ENCODE measurements at places on chromosomes 4 and X. TPM values are rescaled to one million over a fixed set of nuclear protein-coding genes. Genes with fewer than 3 reads are reported as not detected.

DNA sequence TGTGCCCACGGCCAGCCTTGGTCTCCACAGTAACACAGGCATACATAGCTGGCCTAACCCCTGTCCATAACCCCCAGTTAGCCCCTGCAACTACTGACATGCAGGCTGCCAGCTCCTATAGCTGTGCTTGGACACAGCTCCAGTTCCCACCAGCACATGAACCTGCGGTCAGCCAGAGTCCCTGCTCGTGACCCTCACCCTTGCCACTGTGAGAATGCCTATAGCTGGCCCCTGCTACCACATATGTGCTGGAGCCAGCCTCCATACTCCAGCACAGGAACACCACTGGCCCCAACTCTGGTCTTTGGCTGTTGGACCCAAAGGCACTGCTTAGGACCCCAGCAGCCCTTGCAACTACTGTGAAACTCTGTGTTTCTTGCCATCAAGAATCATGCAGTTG, 930.9 kb downstream of the ADGRL3 start:
- no peak for DNase-seq

DNA sequence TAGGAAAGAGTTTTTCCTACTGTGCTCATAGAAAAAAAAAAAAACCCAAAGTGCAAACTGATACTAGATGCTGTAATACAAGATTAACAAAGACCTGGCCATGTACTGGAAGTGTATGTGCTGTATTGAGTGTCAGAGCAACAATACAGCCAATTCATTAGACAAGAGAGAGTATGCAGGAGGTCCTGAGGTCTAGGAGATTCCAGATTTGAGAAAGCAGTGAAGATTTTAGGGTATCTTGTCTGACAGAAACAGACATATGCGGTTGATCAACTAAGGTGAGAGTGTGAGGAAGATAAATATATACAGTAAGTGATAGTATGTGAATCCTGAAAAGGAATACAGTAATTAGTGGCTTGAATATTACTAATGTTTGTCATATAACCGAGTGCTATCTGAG, 3.0 kb downstream of the GPR174 start:
- DNase-seq, result no peak

DNA sequence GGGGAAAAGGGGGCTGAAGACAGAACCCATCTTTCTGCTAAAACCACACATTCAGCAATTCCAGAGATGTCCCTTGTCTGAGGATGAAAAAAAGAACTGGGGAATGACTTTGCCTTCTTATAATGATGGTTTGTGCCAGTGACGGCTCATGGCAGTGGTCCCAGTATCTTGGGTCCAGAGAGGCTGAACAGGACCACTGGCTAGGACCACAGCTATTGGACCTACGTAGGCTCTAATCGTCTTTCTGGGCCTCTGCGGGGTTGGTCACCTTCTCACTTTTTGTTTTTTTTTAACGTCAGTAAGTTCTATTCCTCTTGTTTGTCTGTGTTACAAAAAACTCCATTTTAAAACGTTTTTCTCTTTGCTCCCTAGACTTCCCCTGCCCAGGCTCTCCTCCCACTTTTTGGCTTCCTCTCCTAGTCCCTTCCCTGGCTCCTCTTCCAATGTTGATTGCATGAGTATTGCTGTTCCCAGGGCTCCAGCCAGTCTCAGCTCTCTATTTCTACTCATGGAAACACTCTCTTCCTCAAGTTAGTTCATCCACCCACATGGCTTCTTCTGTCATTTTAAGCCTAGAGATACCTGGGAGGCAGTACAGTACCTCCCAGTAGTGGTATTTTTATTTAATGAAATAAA, 52.6 kb upstream of the STX18 start:
- no peak for DNase-seq

DNA sequence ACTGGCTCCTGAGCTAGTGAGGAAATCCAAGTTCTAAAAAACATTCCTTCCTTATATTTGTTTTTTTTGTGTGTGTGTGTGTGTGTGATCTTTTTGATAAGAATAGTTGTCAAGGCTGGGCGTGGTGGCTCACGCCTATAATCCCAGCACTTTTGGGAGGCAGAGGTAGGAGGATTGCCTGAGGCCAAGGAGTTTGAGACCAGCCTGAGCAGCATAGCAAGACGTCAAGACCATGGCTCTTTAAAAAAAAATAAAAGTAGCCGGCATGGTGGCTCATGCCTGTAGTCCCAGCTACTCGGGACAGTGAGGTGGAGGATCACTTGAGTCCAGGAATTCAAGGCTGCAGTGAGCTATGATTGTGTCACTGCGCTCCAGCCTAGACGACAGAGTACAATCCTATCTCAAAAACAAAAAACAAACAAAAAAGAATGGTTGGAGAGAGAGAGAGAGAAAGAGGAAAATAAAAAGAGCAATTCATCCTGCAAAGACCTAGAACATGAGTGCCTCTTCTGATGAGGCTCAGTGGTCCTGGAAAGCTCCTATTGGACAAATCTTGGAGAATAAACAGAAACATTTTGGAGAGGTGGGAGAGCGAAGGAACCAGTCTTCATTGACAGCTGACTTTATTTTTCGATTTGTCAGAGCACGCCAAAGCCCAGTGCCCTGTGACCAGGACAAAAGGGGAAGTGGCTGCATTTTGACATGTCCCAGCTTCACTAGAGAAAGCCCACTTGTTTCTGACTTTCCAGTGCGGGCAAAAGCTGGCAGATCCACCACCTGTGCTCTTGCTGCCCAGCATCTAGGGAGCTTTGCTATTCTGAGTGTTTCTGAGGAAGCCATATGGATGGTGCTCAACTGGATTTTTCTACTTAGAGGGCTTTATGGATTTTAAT, 244.7 kb downstream of the PALLD start:
- no peak for DNase-seq

DNA sequence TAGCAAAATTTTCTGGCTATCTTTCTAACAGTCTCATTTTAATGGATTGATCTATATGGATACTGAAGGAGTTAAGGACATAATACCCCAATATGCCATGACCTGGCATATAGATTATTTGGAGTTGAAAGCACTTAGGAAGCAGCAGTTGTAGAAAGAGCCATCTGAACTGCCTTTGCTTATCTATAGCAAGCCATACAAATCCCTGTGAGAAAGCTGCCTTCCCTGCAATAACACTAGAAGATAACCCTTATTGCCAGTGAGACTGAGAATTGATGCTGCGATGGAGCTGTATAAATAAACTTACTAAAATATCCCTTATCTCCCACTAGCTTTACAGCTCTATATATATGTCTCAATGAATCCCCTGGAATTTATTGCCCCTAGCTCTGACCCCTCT, 346.3 kb downstream of the TECRL start:
- DNase-seq, result no peak

GRCh38 chr4:47010347-47010911, 17.0 kb upstream of the GABRA4 start:
- DNase-seq, result no peak

GRCh38 chr4:139246166-139246565, 33.9 kb downstream of the MGARP start:
- no peak for DNase-seq

DNA sequence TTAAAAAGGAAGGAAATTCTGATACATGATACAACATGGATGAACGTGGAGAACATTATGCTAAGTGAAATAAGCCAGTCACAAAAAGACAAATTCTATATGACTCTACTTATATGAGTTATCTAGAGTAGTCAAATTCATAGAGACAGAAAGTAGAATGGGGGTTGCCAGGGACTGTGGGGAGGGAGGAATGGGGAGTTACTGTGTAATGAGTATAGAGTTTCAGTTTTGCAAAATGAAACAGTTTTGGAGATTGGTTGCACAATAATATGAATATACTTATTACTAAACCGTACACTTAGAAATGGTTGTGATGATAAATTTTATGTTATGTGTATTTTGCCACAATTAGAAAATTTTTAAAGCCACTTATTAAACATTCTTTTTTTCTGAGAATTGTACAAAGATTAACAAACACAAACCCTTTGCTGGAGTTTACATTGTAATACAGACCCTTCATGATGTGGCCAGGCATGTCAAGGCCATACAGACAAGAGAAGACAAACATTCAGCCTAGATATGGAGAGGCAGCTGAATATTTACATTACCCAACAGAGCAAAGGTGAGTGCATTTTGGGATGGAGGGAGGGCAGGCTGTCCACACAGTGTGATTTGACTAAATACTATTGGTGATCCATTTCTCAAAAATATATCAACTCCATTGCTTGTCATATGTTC, 21.2 kb upstream of the GPC3 start:
- no peak for DNase-seq

- no peak for DNase-seq
These were observed 39.3 kb downstream of the CPE start for GRCh38 chr4:165418073-165418472.

GRCh38 chr4:98939892-98940298, 11.0 kb upstream of the EIF4E start:
- DNase-seq, result no peak

DNA sequence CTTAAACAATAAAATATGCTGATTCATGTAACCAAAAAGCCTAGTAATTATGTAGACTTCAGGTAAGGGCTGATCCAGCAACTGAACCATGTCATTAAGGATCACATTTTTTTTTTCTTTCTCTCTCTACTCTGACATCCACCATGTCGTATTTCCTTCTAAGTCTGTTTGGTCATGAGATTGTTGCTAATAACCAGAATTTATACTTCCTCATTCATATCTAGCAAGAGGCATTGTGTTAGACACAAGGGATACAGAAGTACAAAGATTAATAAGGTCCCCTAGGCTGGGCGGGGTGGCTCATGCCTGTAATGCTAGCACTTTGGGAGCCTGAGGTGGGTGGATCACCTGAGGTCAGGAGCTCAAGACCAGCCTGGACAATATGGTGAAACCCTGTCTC, 24.1 kb downstream of the PHEX start:
- no peak for DNase-seq

- DNase-seq, result no peak
These were observed 27.0 kb downstream of the PROM1 start for GRCh38 chr4:16056681-16057385.

- no peak for DNase-seq
These were observed 14.9 kb downstream of the CCDC158 start for GRCh38 chr4:76406081-76406480.

- no peak for DNase-seq
These were observed 320.2 kb upstream of the CLNK start for GRCh38 chr4:11004818-11005217.

- no peak for DNase-seq
These were observed 2073.8 kb upstream of the TENM3 start for GRCh38 chr4:180169394-180169793.

DNA sequence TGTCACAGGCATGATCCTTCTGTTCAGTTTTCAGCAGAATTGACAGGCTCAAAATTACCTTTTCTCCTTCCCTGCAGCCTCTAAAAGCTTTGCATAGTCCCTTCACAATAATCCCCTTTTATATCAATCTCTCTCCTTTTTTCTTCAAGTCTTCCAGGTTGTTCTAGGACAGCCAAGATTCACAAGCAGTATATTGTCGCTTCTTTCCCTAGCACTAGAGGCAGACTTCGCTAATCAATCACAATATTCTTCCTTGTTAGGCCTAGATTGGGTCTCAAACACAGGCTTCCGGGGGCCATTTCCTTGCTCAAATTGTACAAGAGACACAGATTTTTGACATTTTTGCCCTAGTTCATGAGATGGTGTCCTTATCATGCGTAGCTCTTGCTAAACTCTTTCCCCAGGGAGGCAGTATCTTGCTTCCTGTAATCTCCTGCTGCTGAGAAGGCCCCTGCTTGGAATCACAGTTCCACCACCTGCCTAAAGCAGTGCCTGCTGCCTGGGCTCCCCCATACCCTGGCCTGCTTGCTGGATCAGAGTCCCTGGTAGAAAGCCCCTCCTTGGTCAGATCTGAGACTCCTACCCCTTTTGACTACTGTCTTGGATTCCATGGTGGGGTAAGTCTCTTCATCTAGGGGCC, 57.3 kb downstream of the DMP1 start:
- DNase-seq, result no peak

DNA sequence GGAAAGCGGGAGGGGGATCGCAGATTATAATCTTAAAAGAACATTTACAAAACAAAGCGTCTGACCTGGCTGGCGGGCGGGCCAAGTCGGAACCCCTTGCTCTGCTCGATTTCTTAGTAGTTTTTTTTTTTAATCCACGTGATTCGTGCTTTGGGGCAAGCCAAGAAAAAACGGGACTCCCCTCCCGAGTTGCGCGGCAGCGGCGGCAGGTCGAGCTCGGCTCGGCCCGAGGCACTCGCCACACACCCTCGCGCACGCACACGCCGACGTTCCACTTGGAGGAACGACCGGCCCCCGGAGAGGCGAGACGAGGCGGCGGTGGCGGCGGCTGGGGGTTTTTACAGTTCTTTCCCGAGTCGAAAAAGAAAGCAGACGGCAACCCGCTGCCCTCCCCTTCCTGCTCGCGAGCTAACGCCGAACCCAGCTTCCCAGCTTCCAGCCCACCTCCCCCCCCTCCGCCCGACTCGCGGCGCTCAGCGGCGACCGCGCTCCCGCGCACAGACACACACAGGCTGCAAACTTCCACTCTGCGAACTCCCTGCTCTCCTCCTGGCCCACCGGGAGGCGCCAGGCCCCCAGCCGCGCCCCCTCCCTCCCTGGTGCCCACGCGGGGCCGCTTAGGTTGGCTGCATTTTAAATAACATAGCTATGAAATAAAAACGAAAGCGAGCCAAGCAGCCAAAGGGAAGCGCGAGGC, 1.2 kb downstream of the BCOR start:
- DNase-seq, result peak; percentile 63

DNA sequence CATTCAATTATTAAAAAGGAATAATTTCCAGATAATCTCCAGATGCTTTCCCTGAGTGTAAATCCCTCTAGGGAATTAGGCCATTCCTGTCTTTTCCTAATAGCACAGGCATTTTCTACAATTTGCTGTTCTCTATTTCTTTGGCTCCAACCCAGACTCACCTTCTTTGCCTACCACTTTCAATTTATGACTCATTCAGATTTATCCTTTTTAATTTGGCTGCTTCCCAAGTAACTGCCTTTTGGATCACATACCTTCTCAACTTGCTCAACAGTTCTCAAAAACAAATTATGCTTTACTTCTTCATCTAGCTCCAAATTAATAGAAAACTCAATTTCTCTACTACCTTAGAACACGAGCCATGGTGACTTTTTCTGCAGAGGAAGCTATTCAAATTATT, 1166.3 kb upstream of the PCDH7 start:
- DNase-seq, result no peak

DNA sequence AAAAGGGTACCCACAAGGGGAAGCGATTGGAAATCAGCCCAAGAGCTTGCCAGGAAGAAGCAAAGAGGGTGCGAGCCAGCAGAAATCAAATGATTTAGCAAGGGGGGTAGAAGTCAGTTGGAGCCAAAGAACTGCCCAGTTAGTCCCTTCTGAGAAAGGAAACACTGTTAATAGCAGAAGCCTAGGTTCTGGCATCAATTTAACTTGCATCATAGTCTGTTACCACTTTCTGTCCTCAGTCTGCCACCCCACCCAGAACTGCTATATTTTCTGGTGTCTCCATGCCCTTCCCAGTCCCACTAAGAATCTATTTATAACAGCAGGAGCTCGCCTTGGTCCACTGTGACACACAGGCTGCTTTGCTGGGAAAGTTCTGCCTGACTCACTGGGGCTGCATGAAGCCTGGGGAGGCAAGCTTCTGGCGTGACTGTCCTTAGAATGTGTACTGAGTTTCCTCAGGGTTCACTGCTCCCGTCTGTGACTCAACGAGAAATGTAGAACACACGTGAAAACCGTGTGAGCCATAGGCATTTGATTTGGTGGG, 157.8 kb upstream of the TTC29 start:
- no peak for DNase-seq

GRCh38 chr4:75845992-75846391, 56.3 kb downstream of the PPEF2 start:
- no peak for DNase-seq

Gene KDR
- total RNA-seq, result not detected

Gene PHEX
- total RNA-seq, result 20.1 TPM

Gene LSM6
- 99.6 TPM for total RNA-seq

Gene DCX
- total RNA-seq, result not detected

Gene PNMA6A
- 1.8 TPM for total RNA-seq
